ENCODE measurements at places on chromosomes 11 and 22.

DNA sequence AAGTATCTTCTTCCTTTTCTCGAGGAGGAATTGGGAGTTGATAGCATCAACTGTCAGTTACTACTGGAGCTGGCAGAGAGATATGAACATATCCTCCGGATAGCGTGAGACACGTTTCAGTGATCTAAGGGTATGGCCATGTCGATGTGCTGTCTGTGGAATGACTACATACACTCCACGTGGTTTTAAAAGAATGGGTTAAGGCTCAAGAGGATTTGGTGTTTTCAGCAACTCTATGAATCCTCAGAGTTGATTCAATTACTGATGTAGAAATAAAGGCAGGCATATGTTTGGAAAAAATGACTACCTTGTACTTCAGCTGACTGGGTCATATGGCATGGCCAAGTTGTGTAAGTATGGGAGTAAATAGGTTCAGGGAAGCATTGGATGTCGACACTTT, 22.9 kb downstream of the MMP13 start:
- DNase-seq = no peak

GRCh38 chr22:37167176-37167980, 17.7 kb upstream of the IL2RB start:
- no peak for DNase-seq

DNA sequence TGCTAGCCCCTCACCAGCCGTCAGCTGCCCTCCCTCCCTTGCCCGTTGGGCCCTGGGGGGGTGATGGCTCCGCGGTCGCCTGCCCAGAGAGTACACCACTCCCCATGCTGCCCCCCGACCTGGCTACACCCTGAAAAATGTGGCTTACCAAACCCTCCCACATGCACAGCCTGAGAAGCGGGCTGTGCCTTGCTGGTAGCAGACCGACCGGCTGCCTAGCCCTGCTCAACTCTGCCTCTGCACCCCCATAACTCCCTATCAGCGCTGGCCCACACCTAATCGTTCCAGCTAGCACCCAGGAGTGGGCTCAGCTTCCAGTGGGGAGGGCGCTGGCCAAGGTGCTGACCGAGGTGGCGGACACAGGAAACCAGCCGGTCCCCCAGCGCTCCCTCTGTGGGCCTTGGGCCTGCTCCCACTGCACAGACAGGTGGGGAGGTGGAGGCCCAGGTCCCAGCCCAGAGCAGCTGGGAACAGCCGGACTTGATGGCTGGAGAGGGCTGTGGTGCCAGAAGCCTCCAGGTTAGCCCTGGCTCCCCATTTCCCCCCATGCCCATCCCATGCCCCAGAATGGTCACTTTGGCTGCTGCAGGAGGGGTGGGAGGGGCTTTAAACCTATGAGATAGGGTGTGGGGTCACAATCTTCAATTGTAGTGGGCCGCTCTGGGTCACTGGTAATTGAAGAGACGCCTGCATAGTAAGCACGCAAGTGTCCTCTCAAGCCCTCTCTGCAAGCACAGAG, 32.1 kb upstream of the PRODH start:
- no peak for DNase-seq

- no peak for DNase-seq
These were observed 11.6 kb upstream of the TMEM45B start for GRCh38 chr11:129804012-129804411.

- no peak for DNase-seq
These were observed 42.7 kb downstream of the NECTIN1 start for GRCh38 chr11:119686177-119686882.

- peak; percentile 20 for DNase-seq
These were observed 815 bp downstream of the EHD1 start for GRCh38 chr11:64877390-64878222.

- DNase-seq = peak; percentile 66
These were observed 398.1 kb upstream of the API5 start for GRCh38 chr11:42913731-42914130.

- peak; percentile 75 for DNase-seq
These were observed 16.7 kb downstream of the BCL2L13 start for GRCh38 chr22:17655289-17655688.

GRCh38 chr11:127000291-127000968, at the start of gene KIRREL3:
TSS of gene KIRREL3 (minus strand) at chr11:127000770.
- DNase-seq = no peak

DNA sequence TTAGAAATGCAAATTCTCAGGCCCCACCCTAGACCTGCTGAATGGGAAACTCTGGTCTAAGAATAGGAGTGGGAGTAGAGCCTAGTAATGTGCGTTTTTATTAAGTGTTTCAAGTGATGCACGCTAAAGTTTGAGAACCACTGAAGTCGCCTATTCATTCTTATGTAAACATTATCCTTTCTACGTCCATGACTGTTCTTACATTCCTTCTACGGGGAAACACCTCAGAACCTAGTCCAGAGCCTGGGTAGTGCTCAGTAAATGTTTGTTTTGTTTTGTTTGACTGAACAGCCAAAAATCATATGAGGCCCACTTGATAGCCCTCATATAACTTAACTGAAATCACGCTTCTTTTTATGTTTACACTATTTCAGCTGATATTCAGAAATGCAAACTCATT, 29.8 kb downstream of the VSIG10L2 start:
- no peak for DNase-seq

- DNase-seq = no peak
These were observed 49.8 kb downstream of the SHANK2 start for GRCh38 chr11:71202598-71202944.

- no peak for DNase-seq
These were observed 120.5 kb downstream of the BBOX1 start for GRCh38 chr11:27161071-27161470.

DNA sequence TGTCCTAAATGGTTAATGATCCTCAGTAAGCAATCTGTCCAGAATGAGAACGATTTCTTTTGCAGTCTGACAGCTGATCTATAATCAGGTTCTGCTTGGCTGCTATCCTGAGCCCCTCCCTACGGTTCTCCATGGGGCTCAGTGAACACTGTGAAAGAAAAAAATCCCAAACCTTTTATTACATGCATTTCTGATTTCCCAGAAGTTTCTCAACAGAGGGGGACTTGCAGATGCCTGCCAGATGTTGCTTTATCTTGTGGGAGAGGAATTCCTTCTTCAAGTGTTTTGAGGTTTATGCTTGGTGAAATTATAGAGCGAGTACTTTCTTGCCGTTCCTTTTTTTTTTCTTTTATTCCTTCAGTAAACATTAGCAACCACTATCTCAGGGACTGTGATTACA, 531.9 kb upstream of the ISX start:
- no peak for DNase-seq
